Breast epithelium (tissue), 4 donors: ENCODE measurements at places on chromosomes 1 and 21. TPM values are rescaled to one million over a fixed set of nuclear protein-coding genes. Genes with fewer than 3 reads are reported as not detected.

Gene PCNT
- total RNA-seq = 28.5 TPM

GRCh38 chr21:38729754-38730379 lies 75.9 kb upstream of the ETS2 start:
- no peaks in the 10 kb centered on the region for H3K27me3 ChIP-seq
- no peaks in the 10 kb centered on the region for H3K4me1 ChIP-seq
- H3K36me3 ChIP-seq = no peaks in the 10 kb centered on the region
- H3K4me3 ChIP-seq = no peak overlapping the region

- H3K4me1 ChIP-seq = no peaks in the 10 kb centered on the region
- DNase-seq = no peak
- H3K27ac ChIP-seq = no peak overlapping the region
- H3K4me3 ChIP-seq = no peak overlapping the region
Observed at GRCh38 chr1:246591047-246591446, 24.8 kb downstream of the CNST start.

DNA sequence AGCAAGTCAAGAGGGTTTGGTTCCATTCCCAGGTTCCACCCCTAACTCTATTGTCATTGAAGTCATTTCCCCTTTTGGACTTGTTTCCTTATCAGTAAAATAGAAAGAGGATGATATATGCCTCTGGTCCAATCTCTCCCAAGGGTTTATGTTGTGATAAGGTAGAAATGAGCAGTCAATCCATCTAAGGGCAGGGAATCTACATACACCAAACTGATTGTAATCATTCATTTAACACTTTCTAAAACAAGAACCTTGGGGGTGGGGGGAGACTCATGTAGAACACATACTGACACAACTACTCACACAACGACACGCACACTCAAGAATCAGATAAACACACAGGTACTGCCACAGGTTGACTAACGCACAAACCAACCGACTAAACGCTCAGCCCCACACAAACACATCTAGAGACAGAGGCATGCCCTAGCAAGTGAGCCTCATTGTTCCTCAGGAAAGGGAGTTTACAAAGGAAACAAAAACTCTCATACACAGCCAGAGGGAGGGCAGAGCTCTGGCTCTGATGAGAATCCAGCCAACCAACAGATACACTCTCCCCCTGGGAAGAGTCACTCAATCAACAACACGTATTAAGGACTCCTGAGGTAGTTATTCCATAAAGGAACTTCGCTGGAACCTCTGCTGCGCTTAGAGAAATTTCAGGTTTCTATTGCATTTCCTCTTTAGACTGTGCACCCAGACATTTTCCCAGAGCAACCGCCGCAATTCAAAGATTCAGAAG lies 1.0 kb downstream of the F11R start:
- H3K36me3 ChIP-seq = no peaks in the 10 kb centered on the region
- no peaks in the 10 kb centered on the region for H3K27me3 ChIP-seq
- H3K27ac ChIP-seq = peak overlapping the region; percentile 88
- peaks cover 16% of the 10 kb centered on the region for H3K4me1 ChIP-seq
- H3K4me3 ChIP-seq = peak overlapping the region; percentile 51
- DNase-seq = no peak

DNA sequence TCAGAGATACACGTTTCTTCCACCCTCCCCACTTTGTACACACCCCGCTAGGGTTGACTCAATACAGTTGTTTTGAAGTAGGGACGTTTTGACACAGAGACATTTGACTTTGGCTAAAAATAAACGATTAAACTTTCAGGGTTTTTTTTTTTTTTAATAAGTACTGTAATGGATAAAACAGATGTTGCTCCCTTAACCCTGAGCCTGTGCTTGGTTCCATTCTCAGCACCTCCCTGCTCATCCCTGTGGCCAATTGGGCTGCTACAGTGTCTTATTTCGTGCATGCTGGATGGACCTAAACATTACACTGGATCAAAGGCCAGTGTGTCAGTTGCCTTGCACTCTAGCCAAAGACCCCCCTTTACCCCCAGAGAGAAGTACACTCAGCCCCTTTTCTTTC lies 16.9 kb downstream of the GRHL3 start:
- H3K36me3 ChIP-seq = no peaks in the 10 kb centered on the region
- H3K27ac ChIP-seq = no peak overlapping the region
- no peaks in the 10 kb centered on the region for H3K4me1 ChIP-seq
- no peaks in the 10 kb centered on the region for H3K27me3 ChIP-seq
- no peak overlapping the region for H3K4me3 ChIP-seq

GRCh38 chr1:15723631-15724246 lies 12.3 kb upstream of the SLC25A34 start:
- H3K27me3 ChIP-seq = no peaks in the 10 kb centered on the region
- peaks cover 18% of the 10 kb centered on the region for H3K36me3 ChIP-seq
- H3K4me3 ChIP-seq = no peak overlapping the region
- DNase-seq = no peak

DNA sequence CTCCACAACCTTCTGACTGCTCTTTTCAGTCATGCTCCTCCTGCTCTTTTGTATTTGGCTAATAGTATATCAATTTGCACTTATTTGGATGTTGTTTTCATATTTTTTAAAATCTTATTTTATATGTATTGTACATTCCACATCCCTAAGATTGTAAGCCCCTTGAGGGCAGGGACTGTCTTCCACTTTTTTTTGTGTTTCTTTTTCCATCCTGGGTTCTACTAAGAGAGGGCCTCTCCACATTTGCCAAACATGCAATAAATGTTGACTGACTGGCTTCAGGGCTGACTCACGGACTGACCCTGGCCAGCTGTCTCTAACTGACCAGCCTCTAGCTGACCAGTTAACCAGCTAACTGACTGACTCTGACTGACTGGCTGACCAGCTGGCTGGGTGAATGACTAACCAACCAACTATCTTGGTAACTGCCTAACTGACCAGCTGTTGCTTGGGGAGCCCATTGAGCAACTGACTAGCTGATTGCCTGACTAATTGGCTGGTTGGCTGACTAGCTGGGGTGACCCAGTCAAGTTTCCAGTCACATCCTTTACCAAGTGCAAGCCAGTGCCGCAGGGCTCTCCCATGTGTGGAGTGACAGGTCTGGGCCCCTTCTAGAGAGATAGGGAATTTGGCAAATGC lies 16.1 kb downstream of the CSF1 start:
- no peak for DNase-seq
- peaks cover 6% of the 10 kb centered on the region for H3K36me3 ChIP-seq
- H3K27ac ChIP-seq = peak overlapping the region; percentile 96
- no peaks in the 10 kb centered on the region for H3K27me3 ChIP-seq

Gene SLC22A15
- total RNA-seq = 7.8 TPM

GRCh38 chr1:231557898-231558707 lies 29.6 kb downstream of the TSNAX start:
- no peak overlapping the region for H3K4me3 ChIP-seq
- H3K36me3 ChIP-seq = no peaks in the 10 kb centered on the region
- peak overlapping the region; percentile 10 for H3K27ac ChIP-seq
- no peaks in the 10 kb centered on the region for H3K27me3 ChIP-seq
- H3K4me1 ChIP-seq = no peaks in the 10 kb centered on the region

Gene MASP2
- total RNA-seq = not detected

Gene SV2A
- 2.2 TPM for total RNA-seq

DNA sequence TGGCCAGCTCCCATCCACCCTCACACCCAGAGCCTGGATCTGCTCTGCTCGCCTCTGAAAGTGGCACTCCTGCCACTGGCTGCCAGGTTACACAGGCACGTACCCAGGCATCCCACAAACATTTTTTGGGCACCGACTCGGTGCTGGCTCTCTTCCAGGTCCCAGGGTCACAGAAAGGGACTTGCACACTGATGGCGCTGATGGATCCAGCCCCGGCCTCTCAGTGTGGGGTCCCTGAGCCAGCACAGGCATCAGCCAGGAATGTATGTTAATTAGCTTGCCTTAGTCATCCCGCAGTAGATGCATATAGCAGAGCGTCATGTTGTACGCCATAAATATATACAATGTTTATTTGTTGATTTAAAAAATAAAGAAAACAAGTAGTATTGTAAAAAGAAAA lies 537.2 kb downstream of the NPHP4 start:
- no peak for DNase-seq
- no peak overlapping the region for H3K27ac ChIP-seq
- no peaks in the 10 kb centered on the region for H3K36me3 ChIP-seq
- no peaks in the 10 kb centered on the region for H3K4me1 ChIP-seq
- no peaks in the 10 kb centered on the region for H3K27me3 ChIP-seq

GRCh38 chr1:31702836-31703404 lies 897 bp downstream of the COL16A1 start:
- peak overlapping the region; percentile 93 for H3K27ac ChIP-seq
- H3K4me3 ChIP-seq = peak overlapping the region; percentile 55
- H3K36me3 ChIP-seq = no peaks in the 10 kb centered on the region
- no peak for DNase-seq
- H3K4me1 ChIP-seq = peaks cover 32% of the 10 kb centered on the region
- H3K27me3 ChIP-seq = no peaks in the 10 kb centered on the region

Gene TCHHL1
- not detected for total RNA-seq

- DNase-seq = no peak
- H3K4me3 ChIP-seq = no peak overlapping the region
- H3K4me1 ChIP-seq = peaks cover 13% of the 10 kb centered on the region
- no peak overlapping the region for H3K27ac ChIP-seq
- H3K27me3 ChIP-seq = no peaks in the 10 kb centered on the region
- no peaks in the 10 kb centered on the region for H3K36me3 ChIP-seq
Observed at GRCh38 chr1:52059321-52059720, 3.2 kb downstream of the BTF3L4 start.

Gene ANKRD65
- 16.0 TPM for total RNA-seq

Gene ALDH9A1
- 165 TPM for total RNA-seq

GRCh38 chr1:227556288-227556687 lies 7.1 kb upstream of the ZNF678 start:
- H3K27ac ChIP-seq = no peak overlapping the region
- H3K4me1 ChIP-seq = no peaks in the 10 kb centered on the region
- H3K4me3 ChIP-seq = no peak overlapping the region
- H3K36me3 ChIP-seq = no peaks in the 10 kb centered on the region

DNA sequence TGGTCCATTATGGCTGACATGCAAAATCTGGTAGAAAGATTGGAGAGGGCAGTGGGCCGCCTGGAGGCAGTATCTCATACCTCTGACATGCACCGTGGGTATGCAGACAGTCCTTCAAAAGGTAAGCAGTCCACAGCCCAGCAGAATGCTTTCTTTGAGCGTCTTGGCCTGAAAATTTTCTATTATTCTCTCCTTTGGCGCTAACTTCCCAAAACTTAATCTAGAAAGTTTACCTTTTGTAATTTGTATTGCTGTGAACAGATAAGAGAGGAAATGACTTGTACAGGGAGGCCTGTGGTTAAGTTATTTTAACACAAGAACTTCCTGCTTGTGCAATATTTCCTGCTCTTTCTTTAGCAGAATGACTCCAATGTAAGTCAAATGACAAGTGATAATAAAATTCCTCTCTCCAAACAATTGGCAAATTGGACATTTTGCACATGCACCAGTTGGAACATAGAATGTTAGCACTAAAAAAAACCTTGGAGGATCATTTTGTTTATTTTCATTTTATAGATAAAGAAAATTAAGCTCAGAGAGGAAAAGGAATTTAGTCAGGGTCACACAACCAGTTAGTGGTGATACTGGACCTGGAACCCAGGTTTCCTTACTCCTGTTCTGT lies 18.9 kb downstream of the CAP1 start:
- no peak overlapping the region for H3K4me3 ChIP-seq
- peak overlapping the region; percentile 35 for H3K27ac ChIP-seq
- H3K27me3 ChIP-seq = no peaks in the 10 kb centered on the region
- no peaks in the 10 kb centered on the region for H3K4me1 ChIP-seq

DNA sequence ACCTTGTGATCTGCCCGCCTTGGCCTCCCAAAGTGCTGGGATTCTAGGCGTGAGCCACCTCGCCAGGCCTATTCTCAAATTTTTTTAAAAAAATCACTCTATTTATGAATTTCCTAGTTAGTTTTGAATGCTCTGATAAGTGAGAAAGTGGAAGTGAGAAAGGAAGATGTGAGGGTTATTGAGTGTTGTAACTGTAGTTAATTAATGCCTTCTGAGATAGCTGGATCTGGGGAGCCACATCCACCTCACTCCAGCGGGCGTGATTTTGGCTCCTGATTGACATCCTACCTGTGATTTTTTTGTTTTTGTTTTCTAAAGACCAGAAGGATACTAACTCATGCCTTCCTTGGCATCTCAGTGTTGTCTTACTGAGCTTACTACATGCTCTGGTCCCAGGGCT lies 65.6 kb downstream of the ST3GAL3 start:
- no peak for DNase-seq
- H3K36me3 ChIP-seq = no peaks in the 10 kb centered on the region
- no peaks in the 10 kb centered on the region for H3K27me3 ChIP-seq
- H3K4me1 ChIP-seq = no peaks in the 10 kb centered on the region

DNA sequence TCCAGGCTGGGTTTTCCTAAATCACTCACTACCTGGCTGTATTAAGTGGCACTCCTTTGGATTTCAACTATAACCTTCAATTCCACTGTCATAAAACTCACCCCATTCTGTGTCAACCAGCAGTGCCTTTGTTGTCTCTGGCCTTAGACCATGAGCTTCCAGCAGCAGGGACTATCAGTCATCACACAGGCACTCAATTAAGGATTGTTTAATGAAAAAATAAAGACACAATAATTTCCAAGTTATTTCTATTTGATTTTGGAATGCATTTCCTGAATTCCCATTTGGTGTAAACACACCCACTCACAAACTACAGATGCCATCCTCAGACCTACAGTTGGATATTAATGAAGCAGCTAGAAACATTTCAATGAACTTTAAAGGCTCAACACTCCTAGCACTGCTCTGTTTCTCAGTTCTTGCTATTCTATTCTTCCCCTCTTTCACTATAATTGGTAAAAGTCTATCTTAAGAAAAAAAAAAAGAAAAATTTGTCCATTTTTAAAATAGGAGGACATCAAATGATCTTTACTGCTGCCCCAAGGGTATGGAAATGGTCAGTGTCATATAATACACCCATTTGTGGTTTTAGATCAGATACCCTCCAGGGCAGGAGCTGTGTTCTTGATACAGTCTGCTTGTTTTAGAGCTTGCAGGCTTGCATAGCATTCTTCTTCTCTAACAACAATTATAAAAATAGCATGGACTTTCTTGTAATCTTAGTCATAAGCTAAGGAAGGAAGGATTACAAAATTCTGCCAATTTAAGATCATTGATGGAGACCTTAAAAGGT lies 156.4 kb downstream of the PTGER3 start:
- H3K36me3 ChIP-seq = no peaks in the 10 kb centered on the region
- no peak overlapping the region for H3K27ac ChIP-seq
- DNase-seq = no peak
- no peaks in the 10 kb centered on the region for H3K27me3 ChIP-seq
- H3K4me1 ChIP-seq = no peaks in the 10 kb centered on the region

Gene CYP4Z1
- total RNA-seq = 26.5 TPM

- no peaks in the 10 kb centered on the region for H3K36me3 ChIP-seq
- no peak overlapping the region for H3K4me3 ChIP-seq
- H3K27me3 ChIP-seq = no peaks in the 10 kb centered on the region
Observed at GRCh38 chr1:179016706-179017382, 8.8 kb upstream of the FAM20B start.

GRCh38 chr1:154179946-154180687 lies 11.8 kb downstream of the TPM3 start:
- H3K4me3 ChIP-seq = no peak overlapping the region
- H3K36me3 ChIP-seq = no peaks in the 10 kb centered on the region
- H3K27me3 ChIP-seq = no peaks in the 10 kb centered on the region
- peak overlapping the region; percentile 67 for H3K27ac ChIP-seq
- no peak for DNase-seq
